ENCODE measurements at places on chromosomes 3 and 15.

DNA sequence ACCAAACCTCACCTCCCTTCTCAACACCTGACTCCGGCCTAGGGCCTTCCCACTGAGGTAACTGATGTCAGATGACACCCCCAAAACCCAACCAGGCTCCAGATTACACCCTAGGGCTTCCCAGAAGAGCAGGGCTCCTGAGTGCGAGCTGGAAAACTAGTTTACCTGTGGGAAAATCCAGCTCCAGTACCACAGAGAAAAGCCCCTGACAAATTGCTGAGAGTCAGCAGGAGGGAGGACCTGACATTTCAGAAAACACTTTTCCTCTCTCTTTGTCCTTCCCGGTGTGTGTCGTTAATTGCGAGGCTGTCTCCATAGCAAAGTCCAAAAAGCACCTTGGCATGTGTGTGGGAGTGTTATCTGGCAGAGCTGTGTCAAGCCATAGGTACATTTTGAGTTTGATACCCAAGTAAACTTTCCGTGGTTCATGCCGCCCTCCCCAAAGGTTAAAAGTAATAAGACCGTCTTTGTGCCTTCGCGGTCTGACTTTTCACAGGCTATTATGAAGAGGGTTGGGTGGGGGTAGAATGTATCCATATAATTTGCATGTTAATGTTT is 79.8 kb upstream of the FNDC3B start:
- no peak for DNase-seq

DNA sequence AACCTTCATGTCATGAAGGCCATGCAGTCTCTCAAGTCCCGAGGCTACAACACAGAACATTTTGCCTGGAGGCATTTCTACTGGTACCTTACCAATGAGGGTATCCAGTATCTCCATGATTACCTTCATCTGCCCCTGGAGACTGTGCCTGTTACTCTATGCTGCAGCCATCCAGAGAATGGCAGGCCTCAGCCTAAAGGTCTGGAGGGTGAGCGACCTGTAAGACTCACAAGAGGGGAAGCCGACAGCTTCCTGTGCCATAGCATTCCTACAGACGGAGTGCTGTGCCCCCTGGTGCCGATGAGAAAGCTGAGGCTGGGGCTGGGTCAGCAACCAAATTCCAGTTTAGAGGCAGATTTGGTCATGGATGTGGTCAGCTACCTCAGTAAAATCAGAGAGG is 51.3 kb upstream of the CADPS start:
- DNase-seq, result no peak

DNA sequence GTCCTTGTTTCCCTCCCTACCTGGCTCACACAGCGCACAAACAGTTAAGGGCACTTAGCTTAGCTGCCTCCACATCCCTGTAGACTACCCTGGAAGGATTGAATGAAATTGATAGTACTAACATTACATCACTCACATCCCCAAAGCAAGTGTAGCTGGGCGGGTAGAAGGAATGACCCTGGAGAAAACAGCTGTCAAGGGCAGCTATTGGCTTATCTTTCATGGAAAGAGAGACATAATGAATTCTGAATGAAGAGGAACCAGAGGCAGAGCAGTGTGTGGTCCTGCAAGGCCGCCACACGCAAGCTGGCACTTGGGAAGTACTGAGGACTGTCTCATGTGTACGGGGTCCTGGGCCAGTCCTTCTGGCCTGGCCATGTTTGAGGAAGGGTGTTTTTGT is 369.6 kb upstream of the RGMA start:
- no peak for DNase-seq

DNA sequence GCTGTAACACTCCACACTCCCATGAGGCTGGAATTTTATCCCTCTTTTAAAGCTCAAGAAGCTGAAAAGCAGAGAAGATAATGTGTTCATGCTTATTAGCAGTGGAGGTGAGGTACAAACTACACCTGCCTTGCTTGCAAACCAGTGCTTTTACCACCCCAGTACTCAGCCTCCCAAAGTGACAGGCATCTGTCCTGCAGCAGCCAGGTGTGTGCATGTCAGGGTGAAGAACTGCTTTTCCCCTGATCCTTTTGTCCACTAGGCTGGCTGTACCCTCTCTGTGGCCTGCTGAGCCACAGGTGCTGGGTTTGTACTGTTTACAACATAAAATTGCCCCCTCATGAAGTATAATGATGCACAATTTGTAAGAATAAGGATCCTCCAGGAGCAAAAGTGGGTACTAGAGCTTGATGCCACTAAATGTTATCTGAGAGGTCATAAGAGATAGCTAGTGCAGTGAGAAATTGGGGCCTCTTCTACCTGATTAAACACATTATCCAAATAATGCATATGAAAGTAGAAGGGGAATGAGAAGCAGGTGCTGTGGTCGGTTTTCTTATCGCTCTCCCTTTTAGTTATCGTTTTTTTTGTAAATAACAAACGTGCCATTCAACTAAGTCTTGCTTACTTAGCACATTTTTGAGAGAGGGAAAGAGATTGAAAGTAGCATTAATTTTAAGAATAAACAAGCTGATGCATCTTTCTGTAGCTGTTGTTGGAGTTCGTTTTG is 39.2 kb upstream of the GADL1 start:
- no peak for DNase-seq

GRCh38 chr3:9679476-9680080 is 24.1 kb upstream of the CPNE9 start:
- no peak for DNase-seq

GRCh38 chr15:90075420-90076289 is 26.6 kb downstream of the IDH2 start:
- DNase-seq, result peak; percentile 37

DNA sequence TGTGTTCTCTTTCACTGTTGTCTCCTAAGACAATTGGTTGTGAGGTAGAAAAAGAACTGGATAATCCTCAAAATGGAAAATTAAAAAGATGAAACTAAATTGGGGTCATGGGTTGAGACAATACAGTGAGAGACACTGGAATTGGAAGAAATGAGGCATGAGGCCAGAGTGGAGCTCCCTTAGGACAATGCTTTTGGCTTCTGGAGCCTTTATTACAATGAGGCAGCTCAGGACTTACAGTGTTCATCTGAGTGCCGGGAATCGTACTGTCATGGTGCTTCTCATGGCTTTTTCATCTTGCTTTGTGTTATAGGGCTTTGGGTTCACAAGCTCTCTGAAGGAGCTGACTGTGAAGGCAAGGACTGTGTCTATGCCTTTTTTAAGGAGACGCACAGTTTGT is 293.5 kb downstream of the SOX2 start:
- DNase-seq, result no peak

DNA sequence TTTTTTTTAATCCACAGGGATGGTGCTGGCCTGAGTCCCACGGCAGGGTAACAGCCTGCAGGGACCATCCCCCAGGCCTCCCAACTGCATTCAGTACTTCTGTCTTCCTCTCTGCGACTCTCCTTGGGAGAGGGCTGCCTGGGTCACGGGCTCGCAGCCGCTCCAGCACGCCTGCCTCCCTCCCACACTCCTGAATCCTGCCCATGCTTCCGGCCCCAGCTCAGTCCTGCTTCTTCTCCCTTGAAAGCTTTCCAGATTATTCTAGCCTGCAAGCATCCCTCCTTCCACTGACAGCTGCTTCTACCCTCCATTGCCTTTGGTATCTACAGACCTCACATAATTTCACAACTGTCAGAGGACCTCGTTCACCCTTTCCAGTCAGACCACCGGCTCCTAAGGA is 32.4 kb downstream of the MEGF11 start:
- DNase-seq, result no peak

GRCh38 chr3:168071591-168072322 is 24.0 kb downstream of the GOLIM4 start:
- DNase-seq, result peak; percentile 91

- DNase-seq, result no peak
Measured at GRCh38 chr3:49523756-49524747, 30.2 kb upstream of the BSN start.

- DNase-seq, result peak; percentile 81
Measured at GRCh38 chr15:57667171-57667849, 39.2 kb upstream of the POLR2M start.

DNA sequence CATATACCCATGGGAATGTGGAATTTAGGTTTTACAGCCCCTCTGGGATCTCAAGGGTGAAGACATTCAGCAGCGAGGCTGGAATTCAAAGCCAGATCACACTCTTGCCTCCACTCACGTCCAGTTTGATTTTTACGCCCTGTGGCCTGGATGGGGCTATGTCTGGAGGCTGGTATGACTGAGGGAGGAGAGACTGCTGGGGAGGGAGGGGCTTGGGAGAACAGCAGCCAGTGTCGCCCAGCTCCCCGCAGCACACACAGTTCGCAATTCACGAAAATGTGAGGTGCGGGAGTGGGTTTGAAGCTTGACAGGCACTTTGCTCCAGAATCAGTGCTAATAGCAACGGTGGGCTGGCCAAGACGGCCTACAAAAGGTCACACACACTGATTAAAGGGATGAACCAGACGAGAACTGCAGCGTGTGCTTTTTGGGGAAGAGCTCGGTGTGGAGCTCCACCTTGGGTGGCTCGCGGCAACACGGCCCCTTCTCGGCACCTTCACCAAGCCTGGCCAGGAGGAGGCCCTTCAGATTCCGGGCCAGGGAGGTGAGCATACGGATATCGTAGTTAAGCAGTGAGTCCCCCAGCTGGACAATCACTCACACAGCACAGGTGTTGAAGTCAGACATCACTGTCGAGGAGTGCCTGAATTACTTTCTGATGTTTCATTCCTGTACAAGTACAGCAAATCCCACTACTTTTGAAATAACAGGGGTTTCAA is 16.4 kb downstream of the EHD4 start:
- DNase-seq, result peak; percentile 39

GRCh38 chr3:139324456-139324855 is 19.4 kb upstream of the MRPS22 start:
- DNase-seq, result no peak

- DNase-seq, result peak; percentile 56
Measured at GRCh38 chr3:11592445-11593298, 51.0 kb downstream of the VGLL4 start.

GRCh38 chr15:95987886-95988573 is 342.5 kb upstream of the NR2F2 start:
- DNase-seq, result no peak

GRCh38 chr15:99282586-99282985 is 31.3 kb downstream of the LRRC28 start:
- DNase-seq, result no peak

GRCh38 chr15:46703871-46704637 is 1013.3 kb upstream of the SEMA6D start:
- no peak for DNase-seq

- DNase-seq, result peak; percentile 90
Measured at GRCh38 chr3:39639344-39640236, 169.8 kb upstream of the MYRIP start.

GRCh38 chr3:120281261-120281660 is 3.8 kb downstream of the GPR156 start:
- no peak for DNase-seq

- DNase-seq, result no peak
Measured at GRCh38 chr3:186826410-186826975, 16.0 kb upstream of the ADIPOQ start.

DNA sequence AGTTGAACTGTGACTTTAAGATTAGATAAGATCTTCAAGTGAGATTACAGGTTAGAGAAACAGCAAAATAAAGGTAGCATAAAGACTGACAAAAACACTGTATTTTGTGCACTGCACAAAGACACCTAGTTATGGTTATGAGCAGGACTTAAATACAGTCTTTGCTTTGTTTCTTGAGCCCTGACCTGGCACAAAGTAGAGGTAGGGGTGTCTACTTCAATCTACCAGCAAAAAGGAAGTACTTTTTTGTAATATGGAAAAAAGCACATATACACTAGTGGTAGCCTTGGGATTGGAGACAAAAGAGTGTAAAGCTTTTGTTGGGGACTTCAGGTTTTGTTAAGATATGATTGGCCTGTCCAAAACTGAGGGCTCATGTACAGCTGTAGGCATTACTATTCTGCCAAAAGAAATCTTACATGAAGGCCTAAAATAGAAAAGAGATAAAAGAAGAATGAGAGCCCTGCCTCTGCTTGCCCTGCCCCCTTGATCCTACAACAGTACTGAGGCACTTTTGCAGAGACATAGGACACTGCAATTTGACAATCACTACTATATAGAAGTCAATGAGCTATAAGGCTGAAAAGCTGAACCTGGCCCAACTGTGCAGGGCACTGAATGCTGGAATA is 194.3 kb downstream of the CBLB start:
- DNase-seq, result no peak

DNA sequence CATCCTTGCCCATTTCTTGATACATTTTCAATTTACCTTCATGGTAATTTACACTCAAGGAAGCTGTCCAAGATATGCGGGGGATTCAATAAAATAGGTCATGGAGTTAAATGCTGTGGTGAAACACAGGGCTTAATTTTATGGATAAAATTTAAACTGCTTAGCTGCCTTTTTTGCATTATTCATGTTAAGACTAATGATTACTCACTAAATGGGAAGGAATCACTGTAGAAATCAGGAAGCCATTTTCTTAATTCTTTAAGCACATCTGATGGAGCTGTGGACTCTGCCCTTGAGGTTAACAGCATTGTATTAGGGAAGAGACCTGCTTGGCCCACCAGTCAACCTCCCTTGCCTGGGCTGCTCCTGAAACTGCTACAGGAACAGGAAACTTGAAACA is 62.5 kb upstream of the RBP1 start:
- DNase-seq, result no peak

DNA sequence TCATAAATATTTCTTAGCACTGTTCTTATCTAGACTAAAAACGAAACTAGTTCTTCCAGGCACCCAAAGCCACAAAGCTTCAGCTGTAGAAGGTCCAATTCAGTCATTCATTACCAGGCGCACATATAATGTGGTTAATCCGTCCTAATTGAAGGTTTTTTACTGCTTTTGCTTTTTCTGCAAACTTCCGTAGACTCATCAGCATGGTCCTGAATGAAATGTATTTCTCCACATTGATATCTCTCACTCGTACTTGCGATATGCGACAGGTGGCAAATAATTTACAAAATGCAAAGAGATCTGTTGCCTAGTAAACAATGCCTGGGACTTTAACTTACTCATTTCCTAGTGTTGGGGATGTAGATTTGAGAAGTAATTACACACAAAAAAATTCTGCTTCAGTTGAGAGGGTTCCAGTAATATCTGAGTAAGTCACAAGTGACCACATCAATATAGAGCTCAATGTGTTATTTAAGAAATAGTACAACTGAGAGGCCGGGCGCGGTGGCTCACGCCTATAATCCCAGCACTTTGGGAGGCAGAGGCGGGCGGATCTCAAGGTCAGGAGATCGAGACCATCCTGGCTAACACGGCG is 75.0 kb upstream of the MBNL1 start:
- no peak for DNase-seq

Measured in AG10803 (cell line).